ENCODE measurements at places on chromosomes 3 and 15. TPM values are rescaled to one million over a fixed set of nuclear protein-coding genes. Genes with fewer than 3 reads are reported as not detected.

GRCh38 chr3:170054204-170054603 is 16.4 kb downstream of the GPR160 start:
- no peaks in the 10 kb centered on the region for H3K36me3 ChIP-seq
- peaks cover 35% of the 10 kb centered on the region for H3K4me1 ChIP-seq
- H3K27me3 ChIP-seq = no peaks in the 10 kb centered on the region
- H3K4me3 ChIP-seq = no peak overlapping the region

DNA sequence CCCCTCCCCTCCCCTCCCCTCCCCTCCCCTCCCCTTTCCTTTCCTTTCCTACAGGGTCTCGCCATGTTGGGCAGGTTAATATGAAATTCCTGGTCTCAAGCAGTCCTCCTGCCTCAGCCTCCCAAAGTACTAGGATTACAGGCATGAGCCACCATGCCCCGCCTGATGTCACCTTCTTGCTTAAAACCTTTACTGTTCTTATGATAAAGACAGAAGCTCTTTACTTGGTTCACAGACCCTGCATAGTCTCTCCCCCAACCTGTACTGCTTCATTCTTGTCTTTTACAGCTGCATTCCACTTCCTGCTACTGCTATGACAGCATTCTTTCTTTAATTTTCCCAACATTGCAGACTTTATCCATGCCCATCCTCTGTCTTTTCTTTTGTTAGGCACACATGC is 20.8 kb downstream of the MED12L start:
- no peak overlapping the region for H3K4me3 ChIP-seq
- H3K4me1 ChIP-seq = no peaks in the 10 kb centered on the region
- no peaks in the 10 kb centered on the region for H3K36me3 ChIP-seq
- H3K27me3 ChIP-seq = no peaks in the 10 kb centered on the region
- H3K27ac ChIP-seq = no peak overlapping the region

DNA sequence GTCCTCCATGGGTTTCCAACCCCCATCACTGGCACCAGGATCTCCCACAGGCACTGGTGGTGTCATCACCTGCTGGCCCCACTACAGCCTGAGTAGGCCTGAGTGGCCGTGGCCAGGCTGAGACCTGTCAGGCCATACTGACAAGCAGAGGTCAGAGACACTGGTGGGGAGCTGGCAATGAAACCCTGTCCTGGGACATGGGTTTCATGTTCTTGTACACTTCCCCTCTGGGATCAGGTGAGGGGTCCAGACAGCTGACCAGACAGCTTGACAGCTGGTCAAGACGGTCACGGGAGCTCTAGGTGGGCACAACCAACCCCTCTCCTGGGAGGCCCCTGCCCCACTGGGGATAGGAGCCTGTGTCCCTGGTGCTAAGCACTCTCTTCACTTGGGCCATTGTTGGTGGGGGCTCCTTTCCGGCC is 13.1 kb downstream of the ZBTB47 start:
- no peak overlapping the region for H3K4me3 ChIP-seq
- DNase-seq = no peak
- H3K4me1 ChIP-seq = no peaks in the 10 kb centered on the region
- no peaks in the 10 kb centered on the region for H3K36me3 ChIP-seq
- H3K27me3 ChIP-seq = no peaks in the 10 kb centered on the region

- no peak overlapping the region for H3K4me3 ChIP-seq
- no peaks in the 10 kb centered on the region for H3K36me3 ChIP-seq
- no peaks in the 10 kb centered on the region for H3K4me1 ChIP-seq
- H3K27me3 ChIP-seq = peaks cover 35% of the 10 kb centered on the region
Observed at GRCh38 chr3:47579875-47580274, 1.2 kb upstream of the CSPG5 start.

The GOLGA8O gene
- 1.1 TPM for total RNA-seq

The SMCO1 gene
- not detected for total RNA-seq

DNA sequence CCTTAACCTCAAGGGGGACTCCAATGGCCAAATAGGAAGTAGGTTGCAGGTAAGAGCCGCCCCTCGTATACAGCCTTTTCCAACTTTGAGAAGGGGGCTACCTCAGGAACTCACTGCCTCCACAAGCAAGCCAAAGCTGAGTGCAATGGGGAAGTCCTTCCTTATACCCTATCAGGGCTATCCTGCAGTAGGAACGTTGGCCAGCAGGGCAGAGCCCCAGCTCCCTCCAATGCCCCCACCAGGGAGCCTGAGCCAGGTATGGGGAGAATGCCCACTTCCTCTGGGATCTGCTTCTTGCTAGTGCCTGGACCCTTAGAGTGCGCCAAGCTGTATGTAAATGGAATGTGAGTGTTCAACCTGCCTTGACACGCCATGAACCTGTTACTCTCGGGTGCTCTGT is 16.3 kb downstream of the CACNA2D2 start:
- no peak overlapping the region for H3K27ac ChIP-seq
- H3K27me3 ChIP-seq = no peaks in the 10 kb centered on the region
- no peak overlapping the region for H3K4me3 ChIP-seq
- peaks cover 7% of the 10 kb centered on the region for H3K4me1 ChIP-seq
- DNase-seq = no peak
